Effector CD4-positive, alpha-beta T cell (primary cell): ENCODE measurements at places on chromosomes 13 and 19.

DNA sequence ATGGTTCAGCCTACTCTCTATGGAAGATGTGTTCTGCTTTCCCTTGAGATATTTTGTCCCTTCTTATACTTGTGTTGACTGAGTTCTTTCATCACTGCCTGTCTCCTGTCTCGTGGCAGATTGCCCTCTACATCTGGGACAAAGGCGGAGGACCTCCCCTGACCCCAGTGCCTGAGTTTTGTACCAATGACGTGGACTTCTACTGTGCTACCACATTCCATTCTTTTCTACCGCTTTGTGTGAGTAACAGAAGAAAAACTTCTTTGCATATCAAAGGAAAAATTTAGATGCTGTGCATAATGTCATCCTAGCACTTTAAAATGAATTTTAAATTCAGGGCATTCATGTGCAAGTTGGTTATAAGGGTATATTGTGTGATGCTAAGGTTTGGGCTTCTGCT is 74.6 kb downstream of the B3GLCT start:
- no peak for DNase-seq

GRCh38 chr13:40153516-40153915 is 498.1 kb downstream of the COG6 start:
- DNase-seq: no peak

GRCh38 chr19:4976401-4977298 is 7.7 kb downstream of the KDM4B start:
- DNase-seq: no peak

GRCh38 chr19:15810335-15810734 is 5.1 kb downstream of the OR10H1 start:
- DNase-seq: no peak

DNA sequence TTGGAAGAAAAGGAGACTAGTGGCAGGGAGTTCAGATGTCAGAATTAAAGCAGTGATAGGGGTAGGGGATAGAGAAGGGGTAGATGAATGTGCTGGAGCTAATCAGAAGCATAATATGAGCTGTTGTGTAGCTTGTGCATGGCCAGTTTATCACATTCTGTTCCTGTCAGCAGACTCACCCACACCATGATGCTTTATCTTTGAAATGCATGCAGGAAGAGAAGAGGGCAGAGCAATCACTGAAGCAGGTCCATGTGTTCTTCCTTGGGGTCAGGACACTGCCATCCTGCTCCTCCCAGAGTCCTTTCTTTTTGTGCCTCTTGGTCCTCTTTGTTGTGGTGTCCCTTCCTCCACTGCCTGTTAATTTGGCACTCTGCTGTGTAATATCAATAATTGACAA is 5.8 kb downstream of the CHAMP1 start:
- DNase-seq: no peak

DNA sequence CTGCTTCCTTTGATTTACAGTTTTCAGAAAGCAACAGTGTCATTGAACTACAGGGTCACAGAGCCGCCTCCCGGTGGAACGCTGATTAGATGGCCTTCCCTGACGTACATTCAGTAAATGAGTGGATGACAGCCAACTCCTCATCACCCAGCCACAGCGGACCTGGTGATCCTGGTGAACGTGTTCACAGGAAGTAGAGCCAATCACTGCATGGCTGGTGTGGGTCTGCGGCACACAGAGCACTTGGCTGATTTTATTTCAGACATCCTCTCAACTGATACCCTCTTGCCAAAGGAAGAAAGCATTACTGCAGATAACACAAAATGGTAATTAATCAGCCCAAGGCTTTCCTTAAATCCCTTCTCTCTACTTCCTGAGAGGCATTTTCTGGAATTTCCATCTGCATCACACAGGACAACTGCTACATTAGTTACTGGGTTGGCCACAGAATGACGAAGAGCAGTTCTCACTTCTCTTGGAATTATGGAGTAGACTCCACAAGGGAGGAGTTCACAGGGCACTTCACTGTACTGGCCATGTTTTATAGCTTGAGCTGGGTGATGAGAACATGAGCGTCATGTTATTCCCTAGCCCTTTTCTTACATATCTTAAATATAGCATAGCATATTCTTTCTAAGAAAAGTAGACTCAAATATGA is 84.0 kb upstream of the SLC7A1 start:
- DNase-seq: no peak

DNA sequence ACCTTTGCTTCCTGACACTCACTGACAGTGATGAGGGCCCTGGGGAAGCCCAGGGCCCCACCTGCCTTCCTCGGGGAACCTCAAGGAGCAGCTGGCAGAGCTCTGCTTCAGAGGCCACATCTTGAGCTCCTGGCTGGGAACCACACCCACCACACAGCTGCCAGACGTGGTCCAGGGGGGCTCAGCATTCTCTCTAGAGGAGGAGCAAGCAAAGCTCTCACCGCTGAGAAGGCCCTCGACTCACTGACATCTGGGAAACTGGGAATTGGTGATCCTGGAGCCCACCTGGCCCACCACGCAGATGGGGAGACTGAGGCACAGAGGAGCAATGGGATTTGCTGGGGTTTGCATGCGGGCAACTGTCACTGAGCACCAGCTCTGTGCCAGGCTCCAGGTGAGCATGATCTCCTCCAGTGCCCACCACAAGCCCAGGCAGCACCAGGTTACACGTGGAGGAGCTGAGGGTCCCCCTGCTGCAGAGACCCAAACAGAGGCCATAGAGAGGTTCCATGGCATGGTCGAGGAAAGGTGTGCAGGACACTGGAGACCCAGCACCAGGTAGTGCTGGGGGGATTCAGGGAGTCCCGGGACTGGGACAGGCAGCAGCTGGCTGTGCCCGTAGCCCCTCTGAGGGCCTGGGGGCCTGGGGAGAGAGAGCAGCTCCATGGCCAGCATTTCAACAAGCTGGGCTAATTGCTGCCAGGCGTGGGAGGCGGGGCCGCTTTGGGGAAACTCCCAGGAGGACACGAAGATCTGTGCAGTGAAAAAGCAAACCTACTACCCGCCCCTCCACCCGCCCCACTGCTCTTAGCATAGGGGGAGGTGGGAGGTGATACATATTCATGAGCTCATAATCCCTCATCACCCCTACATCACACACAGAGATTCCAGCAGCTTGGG is 33.4 kb downstream of the PEPD start:
- no peak for DNase-seq

DNA sequence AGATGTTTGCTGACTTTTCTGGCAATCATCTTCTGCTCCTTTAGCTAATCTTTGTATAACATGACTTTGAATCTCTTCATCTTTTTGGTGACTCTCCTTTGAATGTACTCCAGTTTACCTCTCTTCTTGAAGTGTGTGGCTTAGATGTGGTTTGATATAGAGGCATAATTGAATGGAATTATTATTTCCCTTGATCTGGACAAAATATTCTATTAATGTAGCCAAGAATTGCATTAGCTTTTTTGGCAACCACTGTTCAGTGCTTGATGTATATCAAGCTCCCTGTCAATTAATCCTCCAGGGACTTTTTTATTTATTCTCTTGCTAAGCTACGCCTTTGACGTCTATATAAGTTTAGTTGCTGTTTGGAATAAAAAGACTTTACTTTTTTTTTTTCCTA is 490.8 kb downstream of the PCDH20 start:
- no peak for DNase-seq

DNA sequence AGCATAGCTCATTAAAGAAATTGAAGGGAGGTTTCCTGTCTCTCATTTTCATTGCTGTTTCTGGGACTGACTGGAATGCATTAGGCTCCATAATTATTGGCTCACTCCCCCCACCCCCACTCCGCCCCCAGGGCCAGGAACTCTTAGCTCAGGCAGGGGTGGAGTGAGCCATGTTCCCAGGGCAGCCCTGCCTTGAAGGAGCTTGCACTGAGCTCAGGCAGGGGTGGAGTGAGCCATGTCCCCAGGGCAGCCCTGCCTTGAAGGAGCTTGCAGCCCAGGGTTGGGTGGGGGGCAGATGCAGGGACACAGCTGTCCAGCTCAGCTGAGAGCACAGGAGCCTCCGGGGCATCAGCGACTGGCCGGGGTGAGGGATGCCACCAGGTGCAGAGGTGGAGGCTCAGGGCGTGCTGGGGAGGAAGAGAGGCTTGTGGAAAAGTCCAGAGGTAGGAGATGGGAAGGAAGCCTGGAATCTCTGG is 39.1 kb upstream of the TFDP1 start:
- DNase-seq: no peak

- DNase-seq: no peak
These were observed 163.0 kb downstream of the EFNB2 start for GRCh38 chr13:106372199-106373155.

DNA sequence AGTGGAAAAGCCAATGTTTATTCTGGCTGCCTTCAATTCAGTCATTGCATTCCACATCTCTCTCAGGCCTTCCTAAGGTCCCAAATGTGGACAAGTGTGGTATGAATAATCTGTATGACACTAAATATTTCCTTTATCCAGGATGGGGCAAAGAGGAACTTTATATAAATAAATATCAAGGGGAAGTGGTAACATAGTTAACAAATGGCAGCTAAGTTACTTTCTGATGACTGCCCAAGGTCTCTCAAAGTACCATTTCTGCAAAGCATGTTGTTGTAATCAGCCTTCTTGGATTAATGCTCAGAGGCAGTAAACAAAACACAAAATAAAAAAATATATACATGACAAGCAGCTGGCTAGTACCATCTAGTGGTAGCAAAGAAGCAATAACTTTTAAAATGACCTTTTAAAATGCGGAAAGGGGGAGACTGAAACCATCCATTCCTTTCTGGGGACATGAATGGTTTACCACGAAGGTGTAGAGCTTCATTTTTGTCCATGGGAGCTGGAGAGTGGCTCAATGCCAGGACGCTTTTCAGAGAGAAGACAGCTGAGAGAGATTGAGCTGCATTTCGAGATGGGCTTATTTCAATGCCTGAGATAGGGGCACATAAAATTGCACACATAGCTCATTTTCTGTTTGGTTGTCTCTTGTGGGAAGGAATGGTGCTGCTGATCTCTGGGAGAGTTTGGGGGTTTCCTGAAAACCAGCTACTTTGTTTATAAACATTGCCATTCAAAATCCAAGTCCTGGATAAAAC is 259.2 kb downstream of the RFC3 start:
- no peak for DNase-seq

DNA sequence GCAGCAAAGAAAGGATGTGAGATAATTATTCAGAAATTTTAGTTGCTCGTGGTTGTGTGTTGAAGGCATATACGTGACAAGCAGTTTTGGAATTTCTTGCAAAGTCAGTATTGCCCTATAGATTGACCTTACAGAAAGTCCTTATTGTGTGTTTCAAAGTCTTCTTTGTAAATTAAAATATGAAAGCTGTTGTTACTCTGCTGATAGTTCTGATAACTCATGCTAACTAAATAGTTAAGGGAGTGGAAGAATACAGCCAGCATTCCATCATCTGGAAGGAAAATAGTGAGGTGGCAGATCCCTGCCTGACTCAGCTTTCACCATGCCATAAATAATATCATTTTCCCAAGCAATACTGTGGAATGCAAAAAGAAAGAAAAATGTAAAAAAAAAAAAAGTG is 27.2 kb downstream of the WASF3 start:
- DNase-seq: no peak

DNA sequence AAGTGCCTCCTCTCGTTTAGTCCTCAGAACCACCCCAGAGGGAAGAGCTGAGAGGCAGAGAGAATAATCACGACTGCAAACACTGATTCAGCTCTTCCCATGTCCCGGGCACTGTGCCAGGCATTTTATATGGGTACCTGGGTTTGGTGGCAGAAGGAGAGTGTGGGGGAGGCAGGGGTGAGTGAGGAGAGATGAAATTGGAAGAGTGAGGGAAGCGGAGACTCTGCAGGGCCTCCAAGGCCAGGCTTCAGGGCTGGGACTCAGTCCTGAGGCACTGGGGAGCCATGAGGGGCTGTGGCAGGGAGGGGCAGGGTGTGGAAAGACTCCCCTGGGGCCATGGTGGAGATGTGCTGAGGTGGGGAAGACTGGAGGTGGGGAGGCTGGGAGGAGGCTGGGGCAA is 8.7 kb downstream of the SYNGR4 start:
- no peak for DNase-seq

DNA sequence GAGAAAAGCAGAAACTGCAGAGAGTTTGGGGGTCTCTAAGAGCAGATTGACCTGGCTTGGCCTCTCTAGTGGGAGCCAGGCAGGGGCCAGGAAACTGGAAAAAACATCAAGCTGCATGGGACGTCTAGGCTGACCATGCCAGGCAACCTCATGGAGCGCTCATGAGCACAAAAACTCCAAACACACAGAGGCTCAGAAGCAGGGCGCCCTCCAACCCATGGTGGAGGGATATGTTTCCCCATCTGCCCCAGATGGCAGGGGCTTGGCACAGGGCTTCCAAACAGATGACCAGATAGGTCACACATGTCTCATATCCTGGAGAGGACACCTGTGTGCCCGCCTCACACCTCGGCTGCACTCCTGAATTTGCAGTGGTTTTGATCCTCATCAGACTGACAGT is 879.0 kb downstream of the UQCRFS1 start:
- no peak for DNase-seq

DNA sequence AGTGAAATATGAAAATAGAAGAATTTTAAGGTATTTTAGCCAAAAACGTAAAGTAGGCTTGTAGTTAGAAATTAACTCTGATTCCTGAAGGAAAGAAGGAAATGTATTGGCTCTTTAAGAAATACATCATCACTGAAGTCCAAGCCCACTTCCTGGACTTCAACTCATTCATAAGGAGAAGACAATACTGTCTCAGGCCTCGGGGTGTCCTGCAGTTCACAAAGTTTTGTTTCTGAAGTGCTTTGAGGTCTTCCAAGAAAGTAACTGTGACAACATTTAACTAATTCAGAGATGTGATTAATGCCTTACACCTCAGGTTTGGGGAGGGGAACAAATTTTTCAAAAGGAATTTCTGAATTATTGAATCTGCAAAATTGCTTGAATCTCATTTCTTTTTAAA is 65.8 kb upstream of the STARD13 start:
- DNase-seq: no peak

GRCh38 chr13:43122791-43123190 is 99.4 kb downstream of the DNAJC15 start:
- no peak for DNase-seq

DNA sequence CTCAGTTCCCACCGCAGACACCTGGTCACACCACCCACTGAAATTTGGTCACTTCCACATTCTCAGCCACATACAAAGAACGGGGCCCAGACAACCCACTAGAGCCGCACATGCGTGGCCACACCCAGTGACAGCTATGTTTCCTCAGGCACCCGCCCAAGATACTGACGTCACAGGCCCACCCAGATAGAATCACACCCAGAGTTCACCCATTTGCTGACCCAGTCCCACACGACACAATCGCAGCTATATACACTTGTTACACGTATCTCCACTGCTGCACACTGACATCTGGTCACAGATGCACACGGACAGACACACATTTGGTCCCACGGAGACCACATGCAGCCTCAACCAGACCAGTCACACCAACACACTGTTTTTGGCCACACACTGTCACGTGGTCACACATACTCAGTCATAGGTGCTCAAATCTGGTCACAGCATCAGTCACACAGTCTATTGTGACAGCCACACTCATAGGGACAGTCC is 2.9 kb downstream of the NUMBL start:
- no peak for DNase-seq

DNA sequence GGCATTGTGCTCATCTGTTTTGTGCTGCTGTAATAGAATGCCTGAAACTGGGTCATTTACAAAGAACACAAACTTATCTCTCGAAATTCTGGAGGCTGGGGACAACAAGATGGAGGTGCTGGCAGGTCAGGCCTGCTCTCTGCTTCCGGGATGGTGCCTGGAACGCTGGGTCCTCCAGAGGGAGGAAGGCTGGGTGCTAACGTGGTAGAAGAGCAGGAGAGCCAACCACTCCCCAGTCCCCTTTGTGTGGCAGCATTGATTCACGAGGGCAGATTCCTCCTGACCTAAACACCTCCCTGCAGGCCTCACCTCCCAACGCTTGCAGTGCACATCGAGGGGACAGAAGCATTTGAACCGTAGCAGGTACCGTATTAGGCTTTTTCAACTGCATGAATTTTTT is 34.1 kb upstream of the TFDP1 start:
- DNase-seq: no peak

- no peak for DNase-seq
These were observed 42.7 kb downstream of the TEX29 start for GRCh38 chr13:111363121-111363520.
